Activated CD4-positive, alpha-beta T cell treated with anti-CD3 and anti-CD28 coated beads for 24 hours (primary cell): ENCODE measurements at places on chromosomes 5 and 9.

GRCh38 chr5:68460147-68460798 is 244.7 kb downstream of the PIK3R1 start:
- DNase-seq, result peak; percentile 46

GRCh38 chr9:82406456-82407085 is 418.0 kb downstream of the SPATA31D1 start:
- DNase-seq, result no peak

DNA sequence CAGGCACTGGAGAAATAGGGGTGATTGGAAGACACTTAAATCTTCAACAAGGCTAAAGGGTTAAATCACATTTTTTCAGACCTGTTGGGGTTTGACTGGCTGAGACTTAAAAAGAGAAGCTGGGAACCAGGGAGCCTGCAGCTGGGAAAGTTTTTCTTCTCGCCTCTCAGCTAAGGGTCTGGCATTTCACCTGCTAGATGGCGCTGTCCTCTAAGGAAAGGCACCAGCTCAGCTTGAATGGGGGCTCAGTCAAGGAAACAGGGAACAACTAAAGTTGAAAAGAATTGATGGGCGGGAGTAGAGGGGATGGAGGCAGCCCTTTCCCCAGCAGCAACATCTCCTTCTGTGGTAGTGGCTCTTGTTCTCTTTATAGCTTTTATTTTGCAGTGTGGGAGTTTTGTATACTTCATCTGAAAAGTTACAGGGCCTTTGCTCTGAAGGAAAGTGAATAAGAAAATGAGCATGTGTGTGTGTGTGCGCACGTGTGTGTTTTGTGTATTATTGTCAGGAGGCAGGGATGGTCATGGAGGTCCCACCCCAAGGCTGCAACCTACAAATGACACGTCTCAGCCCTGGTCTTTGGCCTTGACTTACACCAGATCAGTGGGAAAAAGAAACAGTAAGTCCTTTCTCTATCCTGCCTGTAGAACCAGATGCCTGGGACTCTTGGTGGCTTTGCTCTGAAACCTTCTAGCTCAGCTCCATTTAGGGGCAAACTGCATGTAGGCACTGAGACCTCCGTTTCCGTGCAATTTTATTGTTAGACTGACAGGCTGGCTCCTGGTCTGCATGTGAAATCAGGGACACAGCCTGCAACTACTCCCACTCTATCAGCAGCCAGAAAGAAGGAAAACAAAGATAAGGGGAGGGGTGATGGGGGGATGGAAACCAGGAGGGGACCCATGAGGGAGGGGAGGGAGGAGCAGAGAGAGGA is 316.2 kb upstream of the CLINT1 start:
- peak; percentile 50 for DNase-seq

DNA sequence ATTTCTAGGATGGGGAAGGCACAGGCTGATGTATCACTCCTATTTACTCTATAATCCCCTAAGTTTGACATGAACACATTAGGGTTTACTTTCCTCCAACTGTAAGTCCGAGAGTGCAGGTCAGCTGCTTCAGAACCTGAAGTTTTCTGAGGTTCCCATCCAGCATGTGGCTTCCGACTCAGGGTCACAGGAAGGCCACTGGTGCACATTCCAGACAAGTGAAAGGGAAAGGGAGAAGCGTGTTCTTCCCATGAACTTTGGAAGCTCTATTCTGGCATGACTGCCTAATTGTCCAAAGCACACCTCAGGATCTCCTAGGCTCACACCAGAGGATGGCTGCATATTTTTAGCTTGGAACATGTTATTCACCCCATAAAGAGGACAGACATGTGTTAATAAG is 602.6 kb downstream of the SEMA5A start:
- DNase-seq, result no peak

DNA sequence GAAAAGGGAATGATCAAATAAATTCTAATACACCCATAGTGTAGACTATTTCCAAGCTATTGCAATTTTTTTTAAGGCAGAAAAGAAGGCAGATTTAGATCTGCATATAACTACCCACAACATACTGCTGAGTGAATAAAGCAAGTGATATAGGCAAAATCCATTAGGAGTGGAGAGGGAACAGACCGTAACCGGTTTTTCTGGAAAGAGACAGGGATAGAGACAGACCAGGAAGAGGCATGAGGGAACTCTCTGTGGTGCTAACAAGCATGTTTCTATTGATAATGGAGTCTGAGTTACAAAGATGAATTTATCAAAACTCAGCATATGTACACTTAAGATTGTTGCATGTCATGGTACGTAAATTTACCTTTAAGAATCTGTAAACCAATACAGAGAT is 14.5 kb downstream of the ZDHHC21 start:
- DNase-seq, result no peak

- no peak for DNase-seq
These were observed 5.0 kb upstream of the GPRIN1 start for GRCh38 chr5:176614805-176615478.

- no peak for DNase-seq
These were observed 156.7 kb downstream of the EBF1 start for GRCh38 chr5:158943057-158943456.

DNA sequence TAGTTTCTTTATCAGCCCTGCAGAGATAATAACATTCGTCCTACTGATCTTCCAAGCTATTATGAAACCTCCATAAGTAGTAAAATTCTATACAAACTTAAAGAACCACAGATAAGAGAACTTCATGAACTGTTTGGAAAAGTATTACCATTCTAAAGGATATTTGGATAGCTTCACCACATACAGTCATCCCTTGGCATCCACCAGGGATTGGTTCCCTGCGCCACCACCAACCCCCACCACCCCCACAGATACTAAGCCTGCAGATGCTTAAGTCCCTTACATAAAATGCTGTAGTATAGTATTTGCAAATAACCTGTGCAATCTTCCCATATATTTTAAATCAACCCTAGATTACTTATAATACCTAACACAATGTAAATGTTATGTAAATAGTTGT is 61.4 kb upstream of the SHISAL2B start:
- no peak for DNase-seq

- DNase-seq, result no peak
These were observed 35.8 kb downstream of the PPARGC1B start for GRCh38 chr5:149765932-149766331.

GRCh38 chr5:142358648-142359047 is 33.8 kb upstream of the SPRY4 start:
- no peak for DNase-seq
